Fibroblast of mammary gland (primary cell): ENCODE measurements at places on chromosomes 2 and 18.

GRCh38 chr18:9557250-9557943, 57.0 kb downstream of the PPP4R1 start:
- DNase-seq: no peak

GRCh38 chr2:113208396-113208795, 34.6 kb downstream of the PSD4 start:
- DNase-seq: no peak

- DNase-seq: no peak
These were observed 36.4 kb upstream of the GLI2 start for GRCh38 chr2:120699292-120699691.

DNA sequence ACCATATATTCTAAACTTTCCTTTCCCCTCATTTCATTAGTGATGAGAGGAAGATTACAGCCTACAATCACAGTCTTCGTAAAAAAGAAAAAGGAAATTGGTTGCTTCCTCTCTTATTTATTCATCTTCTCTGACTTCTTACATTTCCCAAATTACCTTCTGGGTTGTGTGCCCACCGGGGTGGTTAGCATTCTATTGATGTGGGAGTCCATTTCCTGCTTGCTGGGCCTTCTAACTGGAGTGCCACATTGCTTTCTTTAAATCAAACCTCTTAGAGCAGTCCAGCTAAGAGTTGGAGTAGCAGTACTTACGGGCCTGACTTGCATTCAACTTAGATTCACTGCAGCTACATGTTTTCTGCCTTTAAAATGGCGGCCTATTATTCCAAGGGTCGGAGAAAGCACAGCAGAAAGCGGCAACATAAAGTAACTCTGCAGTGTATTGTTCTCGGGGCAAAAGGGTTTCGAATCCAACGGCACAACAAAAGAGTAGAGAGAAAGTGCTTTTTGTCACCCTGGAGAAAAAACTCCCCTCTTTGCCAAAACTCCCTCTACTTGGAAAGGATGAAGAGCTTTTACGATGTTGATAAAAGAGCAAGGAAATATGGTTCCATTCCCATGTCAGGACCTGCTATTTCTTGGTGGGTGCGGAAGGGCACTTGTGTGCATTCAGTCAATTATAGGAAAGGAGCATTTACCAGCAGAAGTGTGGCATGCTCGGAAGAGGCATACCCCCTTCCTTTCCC, 110.6 kb upstream of the DLX2 start:
- DNase-seq: no peak

GRCh38 chr18:10923551-10924070, 225.8 kb downstream of the PIEZO2 start:
- DNase-seq: peak; percentile 57

- peak; percentile 57 for DNase-seq
These were observed 61.9 kb upstream of the IL1R1 start for GRCh38 chr2:102080451-102081242.

DNA sequence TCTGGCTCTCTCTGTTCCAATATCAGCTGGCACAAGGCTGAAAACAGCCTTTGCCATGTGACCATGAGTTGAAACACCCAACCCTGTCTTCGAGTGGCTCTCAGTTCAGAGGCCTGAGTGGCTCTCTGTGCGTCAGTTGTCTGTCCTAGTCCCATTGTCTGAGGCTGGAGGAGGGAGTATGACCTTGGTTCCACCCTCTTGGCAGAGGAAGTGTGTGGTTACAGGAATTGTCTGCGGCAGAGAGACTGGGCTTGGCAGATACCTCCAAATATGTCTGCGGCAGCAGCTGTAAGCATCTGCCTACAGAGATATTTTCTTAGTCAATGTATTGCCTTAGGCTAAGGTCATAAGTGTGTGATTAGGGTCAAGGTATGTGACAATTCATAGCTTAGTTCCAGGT, 32.6 kb downstream of the CNGA3 start:
- peak; percentile 58 for DNase-seq

DNA sequence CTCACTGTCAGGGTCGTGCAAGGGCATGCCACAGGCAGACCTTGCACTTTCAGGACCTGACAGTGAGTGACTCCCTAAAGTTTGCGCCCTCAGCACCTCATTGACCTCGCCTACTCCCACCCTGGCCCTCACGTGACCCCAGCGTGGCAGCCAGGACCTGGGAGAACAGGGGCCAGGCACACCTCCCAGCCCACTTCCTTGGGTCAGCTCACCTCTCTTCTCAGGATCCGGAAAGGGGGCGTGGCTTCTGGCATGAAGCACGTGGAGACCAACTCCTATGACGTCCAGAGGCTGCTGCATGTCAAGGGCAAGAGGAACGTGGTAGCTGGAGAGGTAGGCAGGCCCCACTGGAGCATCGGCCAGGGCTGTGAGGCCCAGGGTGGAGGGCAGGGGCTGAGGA, 8.8 kb downstream of the VIL1 start:
- DNase-seq: no peak

GRCh38 chr2:227401550-227401949, 13.8 kb upstream of the SCYGR1 start:
- DNase-seq: no peak

GRCh38 chr2:234951664-234952269, at the start of gene SH3BP4:
TSS of gene SH3BP4 (plus strand) at chr2:234952017. CDS start at chr2:235035003, 82,986 bp downstream.
- peak; percentile 53 for DNase-seq

DNA sequence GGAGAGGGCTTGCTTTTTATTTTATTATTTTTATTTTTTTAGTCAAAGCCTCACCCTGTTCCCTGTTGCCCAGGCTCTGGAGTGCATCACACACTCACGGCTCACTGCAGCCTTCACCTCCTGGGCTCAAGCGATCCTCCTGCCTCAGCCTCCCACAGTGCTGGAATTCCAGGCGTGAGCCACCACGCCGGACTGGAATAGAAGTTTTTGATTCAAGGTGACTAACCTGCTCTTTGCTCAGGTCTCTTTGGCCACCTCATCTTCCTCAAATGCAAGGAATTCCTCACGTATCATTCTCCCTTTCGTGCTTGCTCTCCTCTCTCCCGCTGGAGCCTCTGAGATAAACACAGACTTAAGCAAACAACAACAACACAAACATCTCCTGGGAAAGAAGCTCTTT, 636.8 kb downstream of the ADCYAP1 start:
- DNase-seq: no peak

GRCh38 chr2:121085801-121086200, 199.2 kb downstream of the TFCP2L1 start:
- DNase-seq: no peak

GRCh38 chr2:240925568-240926515, 19.7 kb downstream of the CROCC2 start:
- DNase-seq: no peak

DNA sequence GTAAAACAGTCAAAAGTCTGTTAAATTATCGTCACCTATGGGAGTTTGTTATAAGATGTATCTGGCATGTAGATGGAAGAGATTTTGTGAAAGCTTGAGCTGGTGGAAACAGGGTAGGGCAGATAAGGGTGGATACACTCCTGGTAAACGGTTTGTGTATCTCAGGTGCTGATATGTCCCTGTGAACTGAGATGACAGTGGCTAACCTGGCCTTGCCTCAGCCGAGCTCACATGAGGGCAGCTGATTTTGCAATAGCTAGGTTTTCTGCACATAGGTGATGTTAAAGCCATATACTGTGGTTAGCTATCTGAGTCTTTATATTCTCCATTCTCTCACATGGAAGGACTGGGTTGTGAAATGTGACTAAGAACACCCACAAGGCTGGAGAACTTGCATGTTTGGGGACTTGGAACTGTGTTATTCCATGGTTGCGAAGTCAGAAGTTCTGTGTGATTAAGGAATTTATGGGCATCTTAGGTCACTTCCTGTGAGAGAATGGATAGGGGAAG, 205.1 kb downstream of the TPGS2 start:
- peak; percentile 25 for DNase-seq

DNA sequence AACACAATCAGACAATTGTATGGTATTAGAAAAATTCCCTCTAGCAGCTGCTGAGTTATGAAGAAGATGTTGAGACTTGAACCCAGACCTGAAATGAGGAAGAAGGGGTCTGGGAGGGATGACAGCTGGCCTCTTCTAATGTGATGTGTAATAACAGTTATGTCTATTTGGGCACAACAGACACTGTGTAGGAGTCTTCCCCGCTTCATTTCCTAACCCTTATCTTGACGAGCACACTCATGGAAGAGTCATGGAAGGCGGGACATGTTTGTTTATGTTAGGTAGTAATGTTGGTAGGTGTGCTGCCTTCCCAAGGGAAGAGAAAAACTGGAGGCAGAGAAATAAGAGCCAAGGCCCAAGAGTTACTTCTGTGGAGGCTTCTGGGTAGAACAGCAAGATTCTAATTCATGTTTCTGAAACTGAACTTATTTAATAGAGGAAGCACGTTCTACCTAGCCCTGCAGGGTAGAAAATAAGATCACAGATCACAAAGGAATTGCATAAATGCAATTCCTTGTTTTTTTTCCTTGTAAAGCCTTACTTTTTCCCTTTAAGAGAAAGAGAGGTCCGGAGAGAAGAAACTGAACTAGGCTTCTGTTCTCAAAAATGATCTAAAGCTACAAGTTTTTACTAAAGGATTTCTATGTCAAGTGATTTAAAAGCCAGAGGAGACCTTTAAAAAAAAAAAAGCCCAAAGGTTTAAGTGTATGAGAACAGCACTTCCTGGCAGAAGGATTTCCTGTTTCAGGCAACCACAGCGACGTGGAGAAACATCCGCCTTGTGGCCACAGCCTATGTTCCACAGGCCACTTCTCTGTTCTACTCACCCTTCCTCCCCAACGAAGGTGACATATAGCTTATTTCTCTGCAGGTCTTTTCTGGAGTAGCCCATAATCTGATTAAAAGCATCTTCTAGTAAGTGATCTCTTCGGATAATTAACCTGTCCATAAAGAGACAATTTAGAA, 68.5 kb upstream of the STK17B start:
- peak; percentile 87 for DNase-seq

DNA sequence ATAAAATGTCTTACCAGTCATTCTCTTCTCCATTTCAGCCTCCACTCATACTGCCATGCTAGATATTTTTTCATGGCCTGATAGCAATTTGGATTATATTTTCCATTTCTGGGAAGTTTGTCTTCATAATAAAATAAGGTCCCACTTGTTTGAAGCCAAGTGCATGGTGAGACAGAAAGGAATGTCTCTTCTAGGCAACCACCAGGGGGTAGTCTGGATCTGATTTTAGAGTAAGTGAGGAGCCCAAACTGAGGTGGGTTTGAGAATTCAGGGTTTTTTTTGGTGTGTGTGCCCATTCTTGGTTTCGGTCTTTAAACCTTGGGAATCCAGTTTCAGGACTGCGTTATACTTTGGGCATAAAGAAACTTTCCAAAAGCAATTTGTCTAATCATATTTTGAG, 315.5 kb downstream of the RPRM start:
- DNase-seq: peak; percentile 28

DNA sequence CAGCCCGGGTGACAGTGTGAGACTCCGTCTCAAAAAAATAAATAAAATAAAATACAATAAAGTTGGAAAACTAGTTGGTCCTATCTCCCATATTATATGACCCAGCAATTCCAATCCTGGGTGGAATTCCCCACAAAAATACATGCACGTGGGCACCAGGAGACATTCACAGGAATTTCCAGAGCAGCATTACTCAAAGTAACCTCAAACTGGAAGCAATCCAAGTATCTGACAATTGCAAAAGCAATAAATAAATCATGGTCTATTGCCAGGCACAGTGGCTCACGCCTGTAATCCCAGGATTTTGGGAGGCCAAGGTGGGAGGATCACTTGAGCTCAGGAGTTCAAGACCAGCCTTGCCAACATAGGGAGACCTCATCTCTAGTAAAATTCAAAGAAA, 101.2 kb upstream of the MAP4K4 start:
- DNase-seq: peak; percentile 37
